Stimulated activated CD4-positive, alpha-beta T cell treated with anti-CD3 and anti-CD28 coated beads, Interleukin-2, amount 100 ng/mL, for 24 hours (primary cell): ENCODE measurements at places on chromosomes 11 and 22.

- DNase-seq = no peak
These were observed 448.3 kb upstream of the DDI1 start for GRCh38 chr11:103587901-103588788.

GRCh38 chr22:39087881-39088684 lies 9.0 kb upstream of the APOBEC3H start:
- DNase-seq = no peak

DNA sequence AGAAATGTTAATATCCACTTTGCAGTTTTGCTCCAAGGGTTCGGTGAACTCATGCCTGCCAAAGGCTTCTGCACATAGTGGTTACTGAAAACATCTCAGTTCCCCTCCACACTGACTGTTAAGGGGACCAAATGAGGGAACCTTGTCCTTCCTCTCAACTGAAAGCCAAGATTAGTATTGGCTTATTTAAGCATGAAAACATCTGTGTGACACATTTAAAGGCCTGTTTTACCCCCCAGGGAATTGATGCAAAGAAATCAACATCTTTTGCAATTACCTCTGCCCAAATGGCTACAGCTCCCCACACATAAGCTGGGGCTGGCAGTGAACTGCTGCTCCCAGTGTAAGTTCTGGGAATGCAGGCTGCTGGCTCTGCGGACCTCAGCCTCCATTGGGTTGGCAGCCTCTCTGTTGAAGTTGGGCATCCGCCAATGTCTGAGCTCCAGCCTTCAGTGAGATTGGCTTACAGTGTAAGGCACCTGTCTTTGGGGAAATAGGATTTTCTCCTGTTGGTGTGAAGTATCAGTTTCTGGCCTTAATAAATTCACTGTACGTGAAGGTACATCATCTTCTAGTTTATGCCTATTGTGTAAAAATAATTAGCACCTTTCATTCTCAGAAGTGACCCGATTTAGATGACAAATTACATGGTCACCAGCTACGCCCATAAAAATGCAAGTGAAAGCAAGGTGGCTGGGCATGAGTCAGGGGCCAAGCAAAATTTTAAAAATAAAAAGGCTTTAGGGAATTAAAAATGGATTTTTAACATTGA lies 213.4 kb upstream of the SYN3 start:
- no peak for DNase-seq

DNA sequence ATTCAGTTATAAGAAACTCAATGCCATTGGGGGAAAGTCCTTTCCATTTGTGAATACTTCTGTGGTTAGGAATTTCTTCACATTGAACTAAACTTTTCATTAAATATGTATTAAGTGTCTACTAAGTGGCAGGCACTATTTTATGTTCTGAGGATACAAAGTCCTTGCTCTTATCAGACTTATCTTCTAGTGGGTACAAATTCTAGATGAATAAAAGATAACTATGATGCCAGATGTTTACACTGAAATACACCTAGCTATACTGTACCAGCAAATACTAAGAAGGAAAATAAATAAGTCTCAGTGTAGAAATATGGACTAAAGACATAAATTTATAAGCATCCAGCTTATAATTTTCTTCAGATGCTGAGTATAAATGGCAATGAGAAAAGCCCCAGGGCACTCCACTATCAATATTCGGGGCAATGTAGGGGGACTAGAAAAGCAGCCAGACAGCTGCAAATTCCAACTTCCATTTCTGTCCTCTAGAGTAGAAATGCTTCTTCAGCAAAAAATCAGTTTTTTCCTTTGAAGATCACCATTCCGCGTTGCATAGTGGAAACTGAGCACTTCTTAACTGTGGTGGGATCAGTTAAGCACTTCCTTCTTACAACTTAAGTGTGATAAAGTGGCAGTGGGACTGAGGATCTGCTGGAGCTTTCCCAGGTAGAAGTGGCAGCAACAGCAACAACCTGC lies 11.8 kb upstream of the BIRC3 start:
- DNase-seq = no peak

DNA sequence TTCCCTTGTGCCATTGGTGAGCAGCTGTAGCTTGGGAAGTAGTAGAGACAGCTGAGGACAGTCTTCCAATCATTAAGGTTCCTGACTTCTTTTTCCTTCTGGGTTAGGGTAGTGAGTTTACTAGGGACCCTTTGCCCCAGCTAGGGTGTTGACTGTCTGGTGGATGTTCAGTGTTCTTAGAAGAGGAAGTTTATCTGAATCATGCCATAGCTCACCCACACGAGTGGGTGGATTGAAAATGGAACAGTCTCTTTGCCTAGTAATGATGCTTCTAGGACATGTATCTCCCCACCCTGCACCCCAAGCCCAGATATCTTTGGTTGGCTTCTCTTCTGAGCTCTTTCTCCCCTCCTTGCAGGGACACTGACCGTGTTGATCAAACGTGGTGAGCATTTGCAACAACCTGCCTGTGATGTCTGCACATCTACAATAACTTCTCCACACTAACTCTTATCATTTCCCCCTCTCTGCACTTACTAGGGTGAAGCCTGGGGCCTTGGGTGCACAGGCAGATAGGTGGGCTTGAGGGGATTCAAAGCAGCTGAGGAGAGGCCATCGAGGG lies 57.1 kb upstream of the HORMAD2 start:
- DNase-seq = no peak

GRCh38 chr22:48182031-48182430 lies 1419.6 kb downstream of the TBC1D22A start:
- no peak for DNase-seq
